ENCODE measurements at places on chromosomes 4 and X.

GRCh38 chrX:105228602-105229001 is 8.1 kb upstream of the TEX13A start:
- DNase-seq: no peak

- DNase-seq: no peak
Observed at GRCh38 chr4:188550296-188550695, 411.1 kb downstream of the TRIML1 start.

GRCh38 chr4:103011378-103012025 is 8.0 kb downstream of the SLC9B1 start:
- no peak for DNase-seq

DNA sequence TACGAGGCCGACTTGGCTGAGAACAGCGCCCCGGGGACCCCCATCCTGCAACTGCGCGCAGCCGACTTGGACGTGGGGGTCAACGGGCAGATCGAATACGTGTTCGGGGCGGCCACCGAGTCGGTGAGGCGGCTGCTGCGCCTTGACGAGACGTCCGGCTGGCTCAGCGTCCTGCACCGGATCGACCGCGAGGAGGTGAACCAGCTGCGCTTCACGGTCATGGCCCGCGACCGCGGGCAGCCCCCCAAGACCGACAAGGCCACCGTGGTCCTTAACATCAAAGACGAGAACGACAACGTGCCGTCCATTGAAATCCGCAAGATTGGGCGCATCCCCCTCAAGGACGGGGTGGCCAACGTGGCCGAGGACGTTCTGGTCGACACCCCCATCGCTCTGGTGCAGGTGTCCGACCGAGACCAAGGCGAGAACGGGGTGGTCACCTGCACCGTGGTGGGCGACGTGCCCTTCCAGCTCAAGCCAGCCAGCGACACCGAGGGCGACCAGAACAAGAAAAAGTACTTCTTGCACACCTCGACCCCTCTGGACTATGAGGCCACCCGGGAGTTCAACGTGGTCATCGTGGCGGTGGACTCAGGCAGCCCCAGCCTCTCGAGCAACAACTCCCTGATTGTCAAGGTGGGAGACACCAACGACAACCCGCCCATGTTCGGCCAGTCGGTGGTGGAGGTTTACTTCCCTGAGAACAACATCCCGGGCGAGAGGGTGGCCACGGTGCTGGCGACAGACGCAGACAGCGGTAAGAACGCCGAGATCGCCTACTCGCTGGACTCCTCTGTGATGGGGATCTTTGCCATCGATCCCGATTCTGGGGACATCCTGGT is 2.4 kb downstream of the PCDH7 start:
- DNase-seq: no peak

- no peak for DNase-seq
Observed at GRCh38 chrX:40719731-40720130, 15.6 kb downstream of the MED14 start.

DNA sequence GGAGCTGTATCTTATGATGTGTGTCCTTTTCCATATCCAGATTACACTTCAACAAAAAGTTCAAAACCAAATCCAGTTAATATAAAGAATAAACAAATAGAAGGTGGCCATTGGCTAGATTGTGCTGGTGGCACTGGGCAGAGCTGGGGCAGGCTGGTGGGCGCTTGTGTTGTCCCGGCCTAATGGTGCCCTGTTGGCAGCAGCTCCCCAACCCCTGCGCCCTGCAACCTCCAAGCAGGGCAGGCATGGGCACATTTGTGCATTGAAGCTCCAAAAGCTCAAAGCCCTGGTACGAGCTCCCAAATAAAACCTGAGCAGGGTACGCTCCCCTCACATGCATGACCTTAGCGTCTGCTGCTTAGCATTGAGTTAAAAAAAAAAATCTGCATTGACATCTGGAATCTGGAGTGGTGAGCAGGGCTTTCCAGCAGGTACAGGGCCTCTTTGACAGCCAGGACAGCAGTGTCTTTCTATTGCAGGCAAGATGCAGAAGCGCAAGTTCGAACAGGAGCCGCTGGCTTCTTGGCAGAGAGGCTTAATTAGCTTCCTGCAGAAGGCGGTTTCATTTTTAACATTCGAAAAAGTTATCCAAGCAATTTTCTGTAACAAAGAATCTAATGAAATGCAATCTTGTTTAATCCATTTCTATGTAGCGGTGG is 25.9 kb upstream of the NYX start:
- DNase-seq: no peak

- no peak for DNase-seq
Observed at GRCh38 chrX:47634871-47635575, 5.3 kb upstream of the CFP start.

GRCh38 chr4:109465069-109465468 is 31.5 kb downstream of the SEC24B start:
- DNase-seq: peak; percentile 61

- DNase-seq: no peak
Observed at GRCh38 chrX:122591546-122591945, 592.5 kb upstream of the GRIA3 start.

DNA sequence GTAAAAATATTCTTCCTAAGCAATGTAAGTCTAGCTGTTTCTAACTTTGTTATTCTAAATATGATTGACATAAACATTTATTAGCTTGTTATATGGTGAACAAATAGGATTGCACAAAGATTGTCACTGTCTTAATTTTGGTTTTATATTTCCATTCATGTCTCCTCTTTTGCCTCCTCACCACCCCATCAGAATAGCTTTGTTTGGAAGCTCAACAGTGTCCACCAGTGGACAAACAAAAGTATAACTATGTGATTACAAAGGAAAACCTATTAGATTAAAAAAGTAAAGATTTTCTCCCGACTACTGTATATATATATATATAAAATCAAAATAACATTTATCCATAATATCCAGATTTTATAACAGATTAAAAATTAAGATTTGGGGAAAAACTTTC is 468.2 kb downstream of the ZIC3 start:
- DNase-seq: no peak

DNA sequence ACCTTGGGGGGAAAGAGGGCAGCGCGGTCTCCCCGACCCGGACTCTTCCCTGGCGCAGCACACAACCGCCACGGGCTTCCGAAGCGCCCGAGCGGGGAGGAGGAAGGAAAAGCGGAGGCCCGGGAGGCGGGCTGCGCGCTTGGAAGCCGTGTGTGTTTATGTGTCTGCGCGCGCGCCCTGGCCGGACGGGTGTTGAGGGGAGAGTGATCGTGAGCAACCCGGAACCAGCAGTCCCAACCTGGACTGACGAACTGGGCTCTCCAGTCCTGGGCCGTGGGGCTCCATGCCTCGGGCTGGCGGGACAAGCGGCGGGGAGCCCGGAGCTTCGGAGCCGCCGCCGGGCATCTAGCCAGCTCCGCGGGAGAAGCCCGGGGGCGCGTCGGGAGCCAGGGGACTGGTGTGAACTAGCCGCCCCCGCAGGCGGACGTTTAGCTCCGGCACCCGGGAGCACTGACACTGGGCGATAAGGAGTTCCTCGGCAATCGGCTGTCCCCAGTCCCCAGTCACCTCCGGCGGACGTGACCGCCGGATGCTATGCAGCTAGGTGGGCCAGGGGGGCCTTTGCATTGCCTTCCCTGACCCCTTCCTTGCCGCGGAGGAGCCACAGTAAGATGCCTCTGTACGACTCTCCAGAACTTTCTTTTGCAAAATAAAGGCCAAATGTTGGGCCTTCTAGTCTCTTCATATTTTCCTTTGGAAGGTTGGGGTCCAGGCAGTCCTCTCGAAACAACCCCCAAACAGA is 74.8 kb upstream of the BCOR start:
- no peak for DNase-seq

DNA sequence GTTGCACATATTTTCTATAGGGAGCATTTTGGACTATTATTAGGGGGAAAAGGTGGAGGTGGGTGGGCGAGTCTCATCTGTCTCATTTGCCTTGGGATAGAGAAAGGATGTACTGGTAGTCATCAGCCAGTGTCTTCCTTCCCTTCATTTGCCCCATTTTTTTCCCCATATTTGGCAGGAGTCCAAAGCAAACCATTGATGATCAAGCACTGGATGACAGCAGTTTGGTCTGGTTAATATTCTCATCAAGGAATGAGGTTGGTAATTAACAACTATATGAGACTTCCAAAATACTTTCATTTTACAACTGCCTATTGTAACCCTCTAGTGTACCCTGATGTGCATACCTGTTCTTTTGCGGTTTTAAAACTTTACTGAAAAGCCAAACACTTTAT is 22.6 kb upstream of the IGFBP7 start:
- no peak for DNase-seq

DNA sequence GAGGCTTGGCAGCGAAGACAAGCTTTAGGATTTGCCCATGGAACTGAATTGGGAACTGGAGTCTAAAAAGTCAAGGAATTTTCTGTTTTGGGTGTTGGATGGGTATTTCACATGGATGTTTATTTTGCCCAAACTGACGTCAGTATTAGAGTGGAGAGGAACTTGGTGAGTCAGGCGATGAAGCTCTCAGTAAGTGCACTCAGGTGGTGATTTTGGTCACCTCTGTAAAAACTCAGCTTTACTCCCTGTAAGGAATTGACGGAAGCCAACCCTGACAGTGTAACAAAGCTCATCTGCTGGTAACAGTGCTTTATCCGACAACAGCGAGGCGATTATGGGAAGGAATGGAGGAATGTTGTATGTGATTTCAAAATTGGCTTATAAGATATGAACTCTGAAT is 77.0 kb upstream of the PGRMC2 start:
- no peak for DNase-seq

DNA sequence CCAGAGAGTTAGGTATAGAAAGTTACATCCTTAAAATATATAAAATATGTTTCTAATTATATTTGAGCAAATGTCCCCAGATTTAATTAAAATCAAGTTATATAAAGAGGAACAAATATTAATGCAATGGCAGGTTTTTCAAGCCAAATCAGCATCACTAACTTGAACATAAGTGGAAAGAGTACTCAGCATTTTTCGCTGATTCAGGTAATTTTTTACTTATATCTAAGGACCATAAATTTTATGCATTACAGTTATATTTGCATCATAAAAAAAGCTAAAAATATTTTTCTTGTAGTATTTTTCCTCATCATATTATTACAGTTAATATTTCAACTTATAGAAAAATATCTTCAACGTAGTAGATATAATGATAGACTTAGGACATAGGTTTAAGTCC is 1047.4 kb downstream of the FAM133A start:
- no peak for DNase-seq

DNA sequence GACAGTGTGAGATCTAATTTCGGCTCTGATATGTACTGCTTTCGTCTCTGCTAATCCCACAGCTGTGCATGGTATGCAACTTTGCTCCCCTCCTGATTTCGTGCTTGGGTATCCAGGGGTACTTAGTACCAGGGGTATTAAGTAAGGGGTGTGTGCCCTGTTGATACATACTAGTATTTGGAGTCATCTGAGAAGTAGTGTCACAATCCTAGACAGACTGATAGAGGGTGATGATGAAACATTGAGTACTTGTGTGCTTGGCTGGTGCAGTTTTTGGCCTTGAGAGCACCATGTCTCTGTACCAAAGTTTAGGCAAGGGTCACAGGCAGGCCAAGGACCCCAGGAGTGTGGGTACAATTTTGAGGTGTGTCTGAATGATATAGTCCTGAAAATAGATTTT is 10.9 kb downstream of the GPAT3 start:
- DNase-seq: no peak

DNA sequence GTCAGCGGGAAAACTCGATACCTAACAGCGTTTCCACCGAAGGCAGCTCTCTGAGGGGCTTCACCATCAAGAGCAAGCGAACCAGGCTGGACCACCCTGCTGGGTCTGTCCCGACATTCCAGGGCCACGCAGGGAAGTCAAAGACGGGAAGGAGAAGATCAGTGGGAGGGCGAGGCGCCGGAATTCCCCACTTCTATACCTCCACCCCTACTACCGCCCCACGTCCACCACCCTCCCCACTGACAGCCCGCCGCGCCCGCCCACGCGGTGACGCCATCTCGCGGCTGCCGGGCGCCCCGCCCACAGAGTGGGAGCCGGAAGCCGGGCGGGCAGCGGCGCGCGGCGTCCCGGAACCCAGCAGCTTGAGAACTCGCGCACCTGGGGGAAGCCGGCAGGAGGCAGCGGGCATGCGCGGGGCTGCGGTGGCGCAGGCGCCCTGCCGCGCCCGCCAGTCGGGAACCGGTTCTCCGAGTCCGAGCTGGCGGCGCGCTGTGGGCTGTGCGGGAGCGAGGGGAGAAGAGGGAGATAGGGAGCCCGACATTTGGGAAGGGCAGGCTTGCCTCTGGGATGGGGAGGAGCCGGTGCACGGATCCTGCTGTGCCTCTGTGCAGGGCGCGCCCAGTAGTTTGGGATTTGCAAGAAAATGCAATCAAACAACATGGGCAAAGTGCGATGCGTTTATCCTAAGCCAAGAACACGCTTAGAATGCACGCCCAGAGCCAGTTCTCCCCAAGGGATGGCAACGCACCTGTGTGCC is 3.2 kb upstream of the STIM2 start:
- peak; percentile 84 for DNase-seq

DNA sequence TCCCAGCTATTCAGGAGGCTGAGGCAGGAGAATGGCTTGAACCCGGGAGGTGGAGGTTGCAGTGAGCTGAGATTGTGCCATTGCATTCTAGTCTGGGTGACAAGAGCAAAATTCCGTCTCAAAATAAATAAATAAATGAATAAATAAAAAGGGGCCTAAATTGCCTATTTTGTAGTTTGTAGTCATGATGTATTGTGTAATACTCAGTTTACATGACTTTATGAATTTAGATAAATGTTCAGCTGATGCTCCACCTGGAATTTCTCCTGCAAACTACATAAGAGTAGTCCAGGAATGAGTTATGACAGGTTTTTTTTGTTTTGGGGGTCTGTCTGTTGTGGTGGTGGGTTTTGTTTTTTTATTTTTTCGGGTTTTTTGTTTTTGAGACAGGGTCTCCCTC is 31.1 kb downstream of the RBMX start:
- DNase-seq: no peak

GRCh38 chrX:9847071-9847470 is 60.8 kb downstream of the SHROOM2 start:
- DNase-seq: no peak

GRCh38 chrX:14073556-14073955 is 43.9 kb upstream of the GEMIN8 start:
- DNase-seq: no peak

DNA sequence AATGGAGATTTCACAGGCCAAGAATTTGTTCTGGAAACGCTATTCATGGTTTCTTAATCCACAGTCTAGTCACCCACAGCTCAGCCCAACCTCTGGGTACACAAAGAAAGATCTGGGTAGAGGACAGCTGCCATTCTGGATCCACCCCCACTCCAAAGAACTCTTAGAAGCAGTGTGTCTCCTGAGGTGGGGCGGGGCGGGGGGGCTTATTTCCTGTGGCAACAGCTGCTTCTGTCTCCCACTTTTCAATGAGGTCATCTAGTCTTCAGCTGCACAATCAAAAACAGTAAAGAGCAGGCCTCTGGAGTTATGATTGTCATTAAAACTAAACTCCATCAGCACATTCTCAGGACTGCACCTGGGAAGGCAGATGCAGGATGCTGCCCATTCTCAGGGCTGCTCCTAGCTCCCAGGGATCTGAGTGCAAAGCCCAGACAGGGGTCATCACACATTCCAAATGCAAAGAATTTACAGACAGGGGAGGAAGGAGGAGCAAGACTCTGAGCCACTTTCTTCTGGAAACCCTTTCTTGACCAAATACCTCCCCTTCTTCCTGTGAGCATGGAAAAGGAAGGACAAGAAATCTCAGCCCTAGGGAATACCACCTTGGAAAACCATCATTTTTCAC is 207.3 kb downstream of the HS6ST2 start:
- no peak for DNase-seq

- DNase-seq: no peak
Observed at GRCh38 chrX:123830309-123830708, 29.5 kb upstream of the XIAP start.

Measured in pons (tissue), 1 donor.